COR-L47 (cell line): ENCODE measurements at places on chromosomes 2 and 18.

GRCh38 chr2:15732341-15733077 lies 140.8 kb downstream of the DDX1 start:
- DNase-seq: no peak

- no peak for DNase-seq
Observed at GRCh38 chr2:231170055-231170454, 28.4 kb upstream of the ARMC9 start.

DNA sequence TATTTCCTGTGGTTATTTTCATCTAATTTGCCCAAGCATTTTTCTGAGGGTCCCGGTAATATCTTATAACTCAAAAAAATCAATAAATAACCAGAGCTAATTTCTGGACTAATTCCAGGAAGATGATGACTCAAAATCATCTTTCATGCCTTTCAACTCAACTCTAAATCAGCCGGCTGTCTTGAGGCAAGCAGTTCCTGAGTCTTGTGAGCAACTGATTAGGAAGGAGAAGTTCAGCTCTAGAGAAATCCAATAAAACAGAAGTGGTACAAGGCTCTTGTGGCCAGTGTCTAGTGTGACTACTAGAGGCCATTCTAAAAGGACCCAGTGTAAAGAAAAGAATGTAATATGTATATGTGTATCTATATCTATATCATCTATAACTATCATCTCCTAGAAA lies 890.4 kb downstream of the TRIB2 start:
- no peak for DNase-seq

DNA sequence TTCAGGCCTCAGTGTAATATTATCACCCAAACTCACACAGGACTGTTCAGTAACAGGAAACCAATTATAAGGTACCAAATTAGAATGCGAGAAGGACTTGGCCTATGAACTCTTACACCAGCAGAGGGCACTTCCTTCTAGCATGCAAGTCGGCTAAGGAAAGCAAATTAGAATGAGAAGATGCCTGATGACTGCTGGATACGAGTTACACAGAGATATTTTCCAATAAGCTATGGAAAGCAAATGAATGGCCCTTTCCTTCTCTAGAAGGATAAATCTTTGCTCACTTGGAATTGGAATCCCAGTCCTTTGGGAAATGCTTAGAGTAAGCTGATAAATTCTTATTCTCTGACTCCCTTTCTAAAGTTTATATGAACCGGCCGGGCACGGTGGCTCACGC lies 109.8 kb downstream of the AP1S3 start:
- peak; percentile 22 for DNase-seq

- DNase-seq: no peak
Observed at GRCh38 chr18:36650906-36651305, 177.9 kb downstream of the TPGS2 start.

- no peak for DNase-seq
Observed at GRCh38 chr2:145091967-145092366, 572.0 kb upstream of the ZEB2 start.

DNA sequence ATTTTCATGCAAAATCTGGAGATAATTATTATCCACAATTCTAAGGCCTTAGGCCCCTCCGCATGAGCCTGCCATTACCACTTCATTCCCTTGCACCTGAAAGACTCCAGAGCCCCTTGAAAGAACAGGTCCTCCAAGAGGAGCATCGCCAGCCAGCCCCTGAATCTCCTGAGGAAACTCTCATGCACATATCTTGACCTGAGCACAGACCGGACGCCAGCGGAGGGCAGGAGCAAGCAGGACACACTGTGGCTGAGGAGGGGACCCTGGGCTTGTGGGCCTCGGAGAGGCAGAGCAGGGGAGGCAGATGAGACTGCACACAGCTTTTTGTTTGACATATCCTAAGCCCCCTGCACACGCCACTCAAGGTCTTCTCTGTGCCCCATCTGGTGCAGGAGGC lies 13.6 kb upstream of the ADNP2 start:
- DNase-seq: no peak
